ENCODE measurements at places on chromosomes 3 and 15.

DNA sequence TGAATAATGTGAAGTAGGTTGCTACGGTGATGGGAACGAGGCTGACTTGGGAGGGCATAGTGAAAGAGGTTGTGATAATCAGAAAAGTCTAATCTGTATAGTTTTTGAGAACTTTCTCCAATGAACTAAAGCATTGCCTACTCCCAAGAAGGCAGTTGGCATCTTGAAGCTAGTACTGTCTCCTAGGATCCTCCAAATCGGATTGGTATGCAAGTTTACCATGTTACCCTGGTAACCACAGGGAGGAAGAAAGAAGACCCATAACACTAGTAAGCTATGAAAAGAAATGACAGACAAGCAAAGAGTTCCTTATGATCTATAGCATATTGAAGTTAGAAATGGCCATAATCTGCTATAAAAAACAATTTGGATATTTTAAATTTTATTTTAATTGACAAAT, 127.2 kb upstream of the SYNPR start:
- no peak for DNase-seq

DNA sequence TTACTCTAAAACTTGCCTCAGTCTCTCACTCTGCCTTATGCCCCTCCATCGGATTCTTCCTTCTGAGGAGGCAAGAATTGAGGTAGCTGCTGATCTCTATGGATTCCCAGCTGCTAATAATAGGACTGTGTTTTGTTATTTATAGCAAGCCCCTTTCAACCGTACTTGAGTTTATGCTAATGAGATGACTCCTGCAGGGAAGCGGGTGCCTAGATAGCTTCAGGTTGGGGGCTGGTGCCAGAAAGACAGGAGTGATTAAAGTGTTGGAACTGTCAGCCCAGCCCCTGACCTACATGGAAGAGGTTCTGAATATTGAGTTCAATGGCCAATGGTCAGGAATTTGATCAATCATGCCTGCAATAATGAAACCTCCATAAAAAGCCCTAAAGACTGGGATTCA, 21.8 kb upstream of the LIMD1 start:
- no peak for DNase-seq

DNA sequence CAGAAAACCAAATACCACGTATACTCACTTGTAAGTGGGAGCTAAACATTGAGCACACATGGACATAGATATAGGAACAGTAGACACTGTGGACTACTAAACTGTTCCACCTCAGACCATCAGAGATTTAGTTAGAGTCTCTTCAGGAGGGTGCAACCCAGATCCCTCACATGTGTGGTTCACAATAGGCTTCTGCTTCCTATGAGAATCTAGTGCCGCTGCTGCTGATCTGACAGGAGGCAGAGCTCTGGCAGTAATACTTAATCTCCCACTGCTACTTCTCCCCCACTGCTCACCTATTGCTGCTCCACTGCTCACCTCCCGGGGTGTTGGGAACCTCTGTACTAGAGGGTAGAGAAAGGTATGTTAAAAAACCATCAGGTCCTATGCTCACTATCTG, 533.3 kb downstream of the NSUN3 start:
- DNase-seq, result no peak

DNA sequence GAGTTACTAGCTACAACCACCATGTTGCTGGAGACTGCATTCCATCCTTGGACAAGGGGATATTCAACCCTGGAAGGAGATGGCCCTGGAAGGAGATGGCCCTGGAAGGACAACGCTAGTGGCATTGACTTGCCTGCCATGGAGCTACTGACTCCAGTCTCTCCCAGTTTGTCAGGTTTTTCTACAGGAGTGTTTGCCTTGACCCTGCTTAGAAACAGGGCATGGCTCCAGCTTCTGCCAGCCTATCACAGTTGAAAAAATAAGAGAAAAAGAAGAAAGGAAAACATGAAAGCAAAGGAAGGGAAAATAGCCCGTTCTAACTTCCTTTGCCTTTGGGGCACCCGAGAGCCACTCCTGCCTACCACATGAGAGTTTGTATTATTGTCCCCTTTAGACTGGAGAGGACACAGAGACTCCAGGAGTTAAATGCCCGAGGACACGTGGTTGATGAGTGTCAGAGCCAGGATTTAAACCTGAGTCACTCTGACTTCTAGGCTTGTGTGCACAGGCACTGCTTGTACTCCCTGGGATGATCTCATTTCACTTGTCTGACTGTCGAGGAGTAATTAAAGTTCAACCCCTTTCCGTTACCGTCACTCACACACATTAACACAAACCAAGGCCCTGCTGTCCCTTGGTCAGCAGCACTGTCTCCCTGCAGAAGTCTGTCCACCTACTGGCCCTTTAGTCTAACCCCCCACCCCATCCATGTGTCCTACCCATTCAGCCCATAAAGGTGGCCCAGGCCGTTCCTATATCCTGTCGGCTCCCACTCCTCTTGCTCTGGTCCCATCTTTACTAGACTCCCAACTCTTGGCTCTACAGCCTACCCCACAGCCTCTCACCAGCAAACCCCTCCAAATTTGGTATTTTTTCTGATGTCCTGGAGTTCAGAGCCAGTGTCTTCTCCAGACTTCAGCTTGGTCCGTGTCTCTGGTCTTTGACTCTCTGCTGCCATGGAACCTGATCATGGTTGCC, 46.1 kb downstream of the C2CD4A start:
- no peak for DNase-seq

DNA sequence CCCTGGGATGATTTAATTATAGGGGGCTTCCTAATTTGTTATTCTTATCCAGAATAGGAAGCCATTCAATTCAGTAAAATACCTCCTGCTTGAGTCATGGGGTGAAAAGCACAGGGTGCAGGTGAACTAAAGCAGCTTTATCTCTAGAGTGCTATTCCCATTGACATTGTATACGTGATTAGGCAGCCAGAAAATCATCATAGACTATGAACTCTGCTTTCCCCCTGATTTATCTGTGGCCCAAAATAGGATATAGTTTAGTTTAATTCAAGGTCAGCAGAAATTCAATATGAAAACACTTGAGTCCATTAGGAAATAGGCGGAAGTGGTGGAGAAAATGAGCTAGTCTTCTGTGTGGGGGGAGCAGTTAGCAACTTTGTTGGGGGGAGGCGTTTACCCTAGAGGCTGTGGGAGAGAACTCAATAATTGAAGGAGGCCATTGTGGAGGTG, 18.2 kb upstream of the PRKCI start:
- DNase-seq, result no peak

DNA sequence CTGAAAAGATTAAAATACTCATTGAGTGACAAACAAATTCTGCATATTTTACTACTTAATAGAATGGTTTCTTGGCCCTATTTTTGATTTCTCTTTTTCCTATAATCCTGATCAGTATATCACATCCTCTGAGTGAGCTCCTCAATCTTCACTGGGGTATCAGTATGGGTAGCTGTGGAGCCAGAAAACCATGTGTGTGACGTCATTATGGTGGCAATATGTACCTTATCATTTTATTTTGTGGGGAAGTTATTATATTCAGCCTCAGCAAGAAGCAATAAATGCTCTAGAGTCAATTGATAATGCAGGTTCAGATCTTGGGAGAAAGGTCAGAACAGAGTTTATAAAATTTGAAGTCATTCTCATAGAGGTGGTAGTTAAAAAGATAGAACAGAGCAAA, 1135.7 kb upstream of the CADM2 start:
- DNase-seq, result no peak

GRCh38 chr3:46087871-46088270, 60.6 kb upstream of the XCR1 start:
- DNase-seq, result no peak

DNA sequence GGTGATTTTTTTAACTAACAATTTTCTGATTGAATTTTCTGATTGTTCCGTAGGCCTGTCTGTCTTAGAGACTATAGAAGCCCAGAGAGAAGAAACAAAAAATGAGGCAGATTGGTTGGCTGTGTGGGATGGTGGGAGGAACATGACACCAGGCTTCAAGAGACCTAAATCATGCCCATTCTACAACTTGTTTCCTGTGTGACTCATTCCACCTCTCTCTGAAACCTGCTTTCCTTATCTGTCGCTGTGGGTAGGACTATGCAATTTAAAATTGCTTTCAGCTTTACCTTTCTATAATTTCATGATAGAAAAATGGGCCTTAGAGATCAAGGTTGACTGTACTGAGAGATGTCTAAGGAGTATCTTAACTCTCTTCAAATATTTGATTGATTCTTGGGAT, 44.5 kb downstream of the OXNAD1 start:
- DNase-seq, result no peak

- no peak for DNase-seq
These were observed 161.2 kb downstream of the FRMD5 start for GRCh38 chr15:44033894-44034293.

GRCh38 chr3:17423786-17424536, 318.5 kb downstream of the TBC1D5 start:
- DNase-seq, result no peak

GRCh38 chr3:177881351-177881750, 654.9 kb upstream of the KCNMB2 start:
- no peak for DNase-seq

GRCh38 chr3:37984051-37984450, 6.5 kb upstream of the VILL start:
- no peak for DNase-seq

GRCh38 chr3:64815195-64815631, 127.4 kb upstream of the ADAMTS9 start:
- DNase-seq, result no peak

- no peak for DNase-seq
These were observed 136.6 kb upstream of the RARB start for GRCh38 chr3:25291481-25291905.

DNA sequence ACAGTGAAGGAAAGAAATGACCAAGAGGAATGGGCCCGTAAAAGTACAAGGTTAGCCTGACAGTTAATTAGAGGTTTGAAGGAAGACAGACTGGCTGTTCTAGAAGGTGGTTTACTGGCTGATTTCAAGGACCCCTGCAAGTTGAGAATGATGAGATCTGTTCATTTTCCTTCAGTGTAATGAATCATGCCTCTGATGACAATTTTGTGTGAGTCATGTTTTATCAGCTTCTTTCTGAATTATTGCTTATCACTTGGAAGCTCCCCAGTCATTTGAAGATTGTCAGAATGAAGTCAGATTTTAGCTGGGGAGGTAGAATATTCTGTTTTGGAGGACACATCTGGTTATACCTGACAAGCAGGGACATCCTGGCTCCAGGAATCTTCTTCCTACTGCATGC, 50.6 kb downstream of the DRD3 start:
- DNase-seq, result no peak

DNA sequence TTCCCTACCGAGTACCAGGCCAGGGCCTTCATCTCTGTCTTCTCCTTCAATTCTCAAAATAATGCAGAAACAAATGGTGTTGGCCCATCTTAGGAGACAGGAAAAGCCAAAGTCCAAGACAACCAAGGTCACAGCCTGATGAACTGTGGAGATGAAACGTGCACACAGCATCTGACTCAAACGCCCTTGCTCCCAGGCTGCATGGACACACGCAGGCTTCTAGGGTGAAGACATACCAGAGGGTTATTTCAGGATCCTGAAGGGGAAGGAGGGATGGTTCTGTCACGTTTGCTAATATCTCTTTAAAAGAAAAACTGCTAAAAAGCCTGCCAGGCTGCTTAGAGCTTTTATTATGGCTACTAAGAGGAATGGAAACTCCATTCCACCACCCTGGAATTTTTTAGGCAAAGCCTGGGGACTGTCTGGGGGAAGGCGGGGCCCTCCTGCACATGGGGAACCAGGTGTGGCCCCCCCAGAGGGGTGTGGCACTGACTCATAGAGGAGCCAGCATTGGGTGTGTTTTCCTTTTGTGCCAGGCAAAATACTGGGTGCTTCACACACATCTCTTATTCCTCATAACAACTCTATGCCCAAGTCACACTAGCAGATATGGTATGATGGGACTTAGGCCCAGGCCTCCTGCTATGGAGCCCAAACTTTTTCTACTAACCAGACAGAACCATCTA, 62.9 kb downstream of the UMPS start:
- no peak for DNase-seq

DNA sequence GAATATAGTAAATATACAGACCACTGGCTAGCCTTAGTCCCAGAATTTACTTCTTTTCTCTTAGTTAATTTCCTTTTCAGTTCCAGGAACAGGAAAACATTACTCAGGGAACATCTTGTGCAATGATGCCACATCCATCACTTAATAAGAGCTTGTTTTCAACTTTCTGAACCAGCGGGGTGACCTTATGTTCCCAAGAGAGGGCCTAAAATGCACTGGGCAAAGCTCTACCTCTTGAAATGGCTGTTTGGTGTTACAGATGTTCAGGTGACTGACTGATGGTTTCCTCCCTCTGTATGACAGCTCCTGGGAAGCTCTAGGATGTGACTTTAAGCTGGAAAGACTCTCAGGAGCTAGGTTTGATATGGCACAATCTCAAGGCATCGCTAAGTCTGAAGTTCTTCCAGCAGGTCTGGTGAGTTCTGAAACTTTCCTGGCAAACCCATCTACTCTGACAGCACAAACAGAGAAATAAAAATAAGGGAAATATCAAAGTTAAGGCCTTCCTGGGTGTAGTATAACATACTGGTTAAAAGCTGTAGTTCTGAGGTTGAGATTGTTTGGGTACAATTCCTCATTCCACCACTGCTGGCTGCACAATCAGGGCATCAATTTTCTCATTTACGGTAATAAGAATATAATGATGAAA, 98.6 kb downstream of the ZIC1 start:
- DNase-seq, result no peak

GRCh38 chr3:183131735-183132134, 30.8 kb downstream of the LAMP3 start:
- DNase-seq, result no peak

GRCh38 chr15:46316024-46316423, 681.2 kb downstream of the SQOR start:
- DNase-seq, result no peak

DNA sequence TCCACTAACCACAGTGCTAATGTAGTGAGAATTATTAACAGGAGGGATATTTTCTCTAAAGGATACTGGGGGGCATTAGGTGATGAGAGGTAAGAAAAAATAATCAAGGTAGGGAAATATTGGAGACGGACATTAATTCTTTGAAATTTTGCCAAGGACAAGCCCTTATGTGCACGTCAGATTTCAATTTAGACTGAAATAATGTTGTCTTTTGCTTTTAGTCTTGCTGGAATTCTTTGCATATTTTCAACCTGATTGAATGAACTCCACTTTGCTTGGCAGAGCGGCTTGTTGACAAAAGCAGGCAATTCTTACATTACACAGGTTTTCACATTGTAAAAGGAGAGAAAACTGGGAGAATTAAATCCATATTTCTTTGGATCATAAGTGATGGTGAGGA, 25.0 kb upstream of the C3orf52 start:
- DNase-seq, result no peak

DNA sequence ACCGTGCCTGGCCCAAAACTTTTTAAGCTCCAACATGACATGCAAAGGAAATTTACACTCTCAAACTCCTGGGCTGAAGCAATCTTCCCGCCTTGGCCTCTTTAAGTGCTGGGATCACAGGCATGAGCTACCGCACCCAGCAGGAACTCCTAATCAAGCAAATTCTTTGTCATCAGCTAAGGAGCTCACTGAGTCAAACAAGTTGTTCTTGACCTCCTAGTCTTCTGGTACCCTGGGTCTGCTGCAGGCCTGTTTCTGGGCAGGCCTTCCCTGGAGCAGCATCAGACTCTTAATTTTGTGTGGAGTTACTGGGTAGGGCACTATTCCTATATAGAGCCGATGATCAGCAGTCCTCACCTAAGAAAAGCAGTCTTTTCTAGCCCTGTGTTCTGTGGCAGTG, 68.4 kb upstream of the FLNB start:
- no peak for DNase-seq

Data from NCI-H1694 (cell line).